ENCODE measurements at places on chromosomes 3 and 15. TPM values are rescaled to one million over a fixed set of nuclear protein-coding genes. Genes with fewer than 3 reads are reported as not detected.

GNL3 gene
- total RNA-seq, result 81.3 TPM

EPB42 gene
- total RNA-seq, result not detected

PRSS50 gene
- not detected for total RNA-seq

IMPG2 gene
- 0.04 TPM for total RNA-seq

SLC28A1 gene
- total RNA-seq, result not detected

LMCD1 gene
- 59.3 TPM for total RNA-seq

GOLGA6D gene
- not detected for total RNA-seq

MEX3B gene
- 5.9 TPM for total RNA-seq

MED12L gene
- 1.2 TPM for total RNA-seq

BCHE gene
- 0.74 TPM for total RNA-seq

SOX2 gene
- total RNA-seq, result 0.60 TPM

CLDN16 gene
- total RNA-seq, result 0.34 TPM

P2RY13 gene
- not detected for total RNA-seq

RPL15 gene
- total RNA-seq, result 2,934 TPM

TMC3 gene
- not detected for total RNA-seq

ARNT2 gene
- 13.2 TPM for total RNA-seq

C3orf22 gene
- not detected for total RNA-seq
